ENCODE measurements at places on chromosomes 6 and 20.

DNA sequence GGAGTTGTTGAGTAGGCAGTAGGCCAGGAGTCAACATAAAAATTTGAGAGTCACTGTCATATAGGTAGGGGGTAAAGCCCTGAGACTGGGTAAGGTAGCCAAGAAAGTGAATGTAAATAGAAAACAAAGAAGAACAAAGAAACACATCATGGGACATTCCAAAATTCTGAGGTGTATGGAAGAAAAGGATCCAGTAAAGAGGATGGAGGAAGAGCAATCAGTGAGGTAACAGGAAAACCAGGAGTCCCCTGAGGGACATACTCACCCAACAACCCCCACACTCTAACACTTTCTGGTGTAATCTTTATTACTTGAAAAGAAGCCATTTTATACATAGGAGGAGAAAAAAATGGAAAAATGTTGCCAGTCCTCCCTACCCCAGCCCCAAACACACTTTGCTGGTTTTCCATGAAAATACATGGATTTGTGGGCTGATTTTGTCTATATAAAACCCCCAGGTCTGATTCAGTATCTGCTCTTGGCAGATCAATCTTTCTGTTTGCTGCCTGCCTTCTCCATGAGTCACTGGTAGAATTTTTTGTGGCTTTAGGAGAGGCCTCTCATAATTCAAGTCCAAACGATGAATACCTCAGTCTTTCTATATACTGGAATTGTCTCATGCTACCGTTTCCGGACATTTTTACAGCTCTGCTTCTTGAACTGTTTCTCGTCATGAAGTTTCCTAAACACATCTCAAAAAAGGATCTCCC lies 271.4 kb upstream of the MAN1A1 start:
- no peak for DNase-seq

- DNase-seq, result no peak
Measured at GRCh38 chr20:36213362-36213761, 22.9 kb upstream of the AAR2 start.

DNA sequence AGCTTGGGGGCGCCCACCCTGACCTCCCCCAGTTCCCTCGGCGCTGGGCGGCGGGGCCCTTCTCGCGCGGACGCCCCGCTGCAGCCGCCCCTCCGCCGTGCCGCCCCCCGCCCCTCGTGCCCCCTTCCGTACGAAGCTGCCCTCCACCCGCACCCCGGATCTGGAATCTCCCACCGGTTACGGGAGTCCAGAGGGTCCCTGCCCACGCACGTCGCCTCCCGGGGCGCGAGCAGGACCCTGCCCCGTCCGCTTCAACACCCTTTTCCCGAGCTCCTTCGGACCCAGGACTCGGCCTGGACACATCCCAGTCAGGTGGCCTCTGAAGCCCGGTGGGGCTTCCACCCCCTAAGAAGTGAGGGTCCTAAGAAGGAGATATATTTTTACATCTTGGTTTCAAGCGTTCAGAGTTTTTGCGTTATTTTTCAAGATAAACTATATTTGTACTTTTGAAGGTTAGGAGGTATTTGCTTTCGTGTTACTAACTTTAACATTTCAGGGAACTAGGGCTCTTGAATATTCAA lies 506 bp downstream of the ARFGAP1 start:
- no peak for DNase-seq

DNA sequence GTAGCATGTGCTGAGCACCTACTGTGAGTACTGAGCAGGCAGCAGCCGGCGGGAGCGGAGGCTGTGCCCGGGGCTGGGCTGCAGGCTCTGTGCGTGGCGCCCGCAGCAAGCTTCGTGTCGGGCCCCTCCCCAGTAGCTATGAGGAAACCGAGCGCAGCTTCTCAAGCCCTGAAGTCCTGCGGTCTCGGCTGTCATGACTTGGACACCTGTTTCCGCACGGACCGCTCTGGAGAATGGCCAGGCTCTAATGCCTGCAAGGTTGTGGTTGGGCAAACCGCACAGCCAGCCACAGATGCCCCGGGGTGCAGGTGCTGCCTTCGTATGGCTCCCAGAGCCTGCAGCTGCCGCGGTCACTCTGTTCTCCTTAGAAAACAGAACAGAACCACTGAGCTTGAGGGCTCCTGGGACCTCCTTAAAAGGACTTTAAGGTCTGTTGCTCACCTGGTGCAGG lies 33.7 kb downstream of the PYGB start:
- no peak for DNase-seq

DNA sequence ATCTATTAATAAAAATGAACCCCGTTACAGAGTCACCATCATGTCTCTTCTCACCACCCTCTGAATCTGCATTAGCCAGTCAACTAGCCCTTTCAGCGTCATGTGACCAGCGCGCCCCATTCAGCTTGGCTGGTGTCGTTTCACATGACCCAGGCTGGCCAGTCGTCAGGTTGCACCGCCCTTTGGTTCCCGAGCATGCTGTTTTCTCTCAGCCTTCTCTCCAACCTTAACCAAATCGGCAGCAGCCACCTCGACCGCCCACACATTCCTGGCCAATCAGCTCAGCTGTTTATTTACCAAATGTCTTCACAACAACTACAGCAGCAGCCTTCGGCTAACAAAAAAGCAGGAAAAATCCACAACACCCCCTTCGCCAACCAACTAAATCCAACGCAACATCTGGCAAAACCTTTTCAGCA lies 5.6 kb downstream of the SRSF3 start:
- DNase-seq, result no peak

- no peak for DNase-seq
Measured at GRCh38 chr20:36004045-36004444, 35.7 kb downstream of the CNBD2 start.

GRCh38 chr20:16917636-16918035 lies 169.5 kb downstream of the OTOR start:
- DNase-seq, result no peak

DNA sequence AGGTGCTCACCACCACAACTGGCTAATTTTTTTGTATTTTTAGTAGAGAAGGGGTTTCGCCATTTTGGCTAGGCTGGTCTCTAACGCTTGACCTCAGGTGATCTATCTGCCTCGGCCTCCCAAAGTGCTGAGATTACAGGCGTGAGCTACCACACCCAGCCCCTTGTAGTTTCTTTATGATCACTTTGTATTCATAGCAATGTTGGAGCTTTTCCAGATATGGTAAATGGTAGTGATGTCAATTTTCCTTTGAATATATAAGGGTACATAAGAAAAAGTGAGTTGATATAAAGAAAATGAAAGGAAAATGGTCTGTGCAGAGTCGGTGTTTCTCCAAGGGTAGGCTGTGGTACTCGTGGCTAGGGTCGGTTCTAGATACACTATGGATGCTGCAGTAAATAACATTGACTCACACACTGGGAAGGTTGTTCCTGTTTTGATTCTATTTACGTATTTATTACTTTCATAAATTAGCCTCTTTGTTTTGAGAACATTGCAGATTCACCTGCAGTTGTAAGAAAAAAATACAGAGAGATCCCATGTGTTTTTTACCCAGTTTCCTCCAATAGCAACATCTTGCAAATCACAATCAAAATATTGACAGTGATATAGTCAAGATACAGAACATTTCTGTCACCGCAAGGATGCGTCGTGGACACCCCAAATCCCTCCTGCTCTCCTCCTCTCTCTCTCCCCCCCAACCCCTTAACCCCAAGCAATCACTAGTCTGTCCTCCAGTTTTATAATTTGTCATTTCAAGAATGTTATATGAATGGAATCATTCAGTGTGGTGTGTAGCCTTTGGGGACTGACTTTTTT lies 2.5 kb downstream of the ZNF831 start:
- DNase-seq, result no peak

- DNase-seq, result no peak
Measured at GRCh38 chr6:148791372-148791771, 44.5 kb downstream of the UST start.

DNA sequence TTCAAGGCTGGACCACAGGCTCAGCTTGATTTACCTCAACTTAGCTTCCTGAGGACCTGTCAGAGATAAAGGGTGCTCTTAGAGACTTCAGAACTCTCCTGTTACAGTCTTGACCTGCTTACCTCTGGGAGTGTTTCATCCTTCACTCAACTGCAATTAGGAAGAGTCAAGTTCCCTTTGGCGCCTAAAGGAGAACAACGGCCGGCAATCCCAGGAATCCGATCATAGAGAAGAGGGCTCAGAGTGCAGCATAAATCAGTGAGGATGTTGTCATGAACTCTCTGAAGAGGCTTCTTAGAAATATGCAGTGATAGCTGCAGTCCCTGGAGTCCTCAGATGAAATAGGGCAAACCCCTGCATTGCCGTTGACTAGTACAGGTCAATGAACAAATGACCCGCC lies 36.4 kb downstream of the LYRM2 start:
- no peak for DNase-seq

DNA sequence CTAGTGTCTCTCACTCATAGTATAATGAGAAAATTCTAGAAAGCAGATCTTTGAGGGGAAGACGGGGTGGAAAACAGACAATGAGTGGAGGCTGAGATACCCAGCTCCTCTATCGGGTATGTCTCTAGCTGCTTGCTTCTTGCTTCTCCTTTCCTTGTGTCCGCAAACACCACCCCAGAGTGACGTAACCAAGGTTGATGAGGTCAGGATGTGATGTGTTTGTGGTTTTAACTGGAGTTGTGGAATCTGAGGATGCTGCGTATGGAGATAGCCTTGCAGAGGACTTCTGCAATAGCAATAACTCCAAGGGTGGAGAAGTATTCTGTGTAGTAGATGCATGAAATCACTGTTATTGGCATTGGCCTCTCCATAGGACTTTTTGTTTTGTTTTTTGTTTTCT lies 132.7 kb upstream of the IFNGR1 start:
- no peak for DNase-seq

DNA sequence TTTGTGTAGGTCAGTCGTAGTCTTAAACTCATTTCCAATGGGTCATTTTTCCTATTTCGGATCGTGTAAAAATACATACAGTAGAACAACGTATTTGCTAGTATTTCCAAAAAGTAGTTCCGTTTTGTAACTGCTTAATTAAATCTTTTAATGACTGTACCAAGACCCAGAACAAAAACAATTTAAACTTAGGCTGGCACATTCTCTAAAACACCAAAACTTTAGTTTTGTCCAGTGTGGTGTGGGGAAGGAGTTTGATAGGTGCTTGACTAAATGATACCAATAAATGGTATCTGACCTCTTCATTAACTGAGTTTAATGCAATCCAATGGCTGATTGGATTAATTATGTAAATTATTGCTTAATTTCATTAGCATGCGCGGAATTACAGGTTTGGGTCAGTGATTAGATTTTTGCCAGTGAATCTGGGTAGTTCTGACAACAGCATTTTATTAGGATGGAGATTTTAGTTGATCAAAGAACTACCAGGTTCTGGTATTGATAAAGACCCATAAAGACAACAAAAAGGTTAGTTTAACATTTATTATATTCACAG lies 20.8 kb downstream of the OR2B2 start:
- peak; percentile 11 for DNase-seq

- no peak for DNase-seq
Measured at GRCh38 chr6:116392132-116393013, 21.6 kb downstream of the DSE start.

- DNase-seq, result no peak
Measured at GRCh38 chr20:16263582-16263981, 309.7 kb downstream of the KIF16B start.

- no peak for DNase-seq
Measured at GRCh38 chr6:147643341-147644200, 135.1 kb downstream of the SAMD5 start.

- DNase-seq, result no peak
Measured at GRCh38 chr20:45361793-45362192, 1.2 kb upstream of the SYS1 start.

GRCh38 chr20:2538931-2539720 lies 2.8 kb downstream of the TMC2 start:
- DNase-seq, result no peak
